ENCODE measurements at places on chromosomes 3 and 15.

- no peak for DNase-seq
These were observed 82.9 kb downstream of the IQSEC1 start for GRCh38 chr3:12990306-12990705.

DNA sequence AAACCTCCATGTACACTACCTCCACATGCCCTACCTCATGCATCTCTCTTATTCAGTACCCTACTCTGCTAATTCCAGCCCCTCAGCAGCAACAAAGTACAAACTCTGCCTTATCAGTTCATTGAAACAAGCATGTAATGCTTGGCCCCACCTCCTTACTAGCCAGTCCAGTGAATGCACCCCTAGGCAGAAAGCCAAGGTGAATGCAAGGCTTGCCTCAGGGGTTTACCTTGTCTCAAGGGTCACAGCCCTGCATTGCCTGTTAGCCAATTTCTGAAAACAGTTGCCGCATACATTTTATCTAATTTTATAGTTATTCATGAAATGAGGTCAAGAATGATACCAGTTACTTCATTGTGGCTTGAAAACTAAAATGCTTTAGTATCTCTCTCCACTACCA is 576.4 kb downstream of the FHIT start:
- DNase-seq: no peak

DNA sequence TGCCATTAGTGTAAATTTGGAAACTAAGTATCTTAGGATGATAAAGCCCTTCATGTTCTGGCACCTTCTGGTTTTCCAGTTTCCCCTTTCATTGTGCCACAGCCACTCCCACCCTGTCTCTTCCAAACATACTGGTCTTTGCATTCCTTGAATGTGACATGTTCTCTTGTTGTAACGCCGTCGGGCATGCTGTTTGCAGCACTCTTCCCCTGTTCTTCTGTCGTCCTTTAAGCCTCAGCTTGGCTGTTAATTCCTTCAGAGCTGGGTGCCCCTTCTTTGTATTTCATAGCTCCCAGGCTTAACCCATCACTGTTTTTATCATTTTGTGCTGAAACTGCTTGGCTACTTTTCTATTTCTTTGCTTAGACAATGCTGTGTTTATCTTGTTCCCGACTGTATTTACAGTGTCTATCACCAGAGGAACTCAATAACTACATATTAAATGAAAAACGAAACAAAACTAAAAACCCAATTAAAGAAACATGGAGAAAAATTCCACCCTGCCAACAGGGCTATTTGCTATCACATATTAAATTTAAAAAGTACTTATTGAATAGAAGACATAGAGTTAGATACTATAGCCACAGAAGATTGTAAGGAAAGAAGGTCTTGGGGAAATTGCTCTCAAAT is 95.4 kb upstream of the KCNAB1 start:
- DNase-seq: no peak

GRCh38 chr15:66094331-66094730 is 159.2 kb downstream of the MEGF11 start:
- DNase-seq: no peak

- DNase-seq: no peak
These were observed 17.2 kb upstream of the PRICKLE2 start for GRCh38 chr3:64242435-64242834.

- no peak for DNase-seq
These were observed 39.6 kb downstream of the LIPC start for GRCh38 chr15:58471348-58471747.

DNA sequence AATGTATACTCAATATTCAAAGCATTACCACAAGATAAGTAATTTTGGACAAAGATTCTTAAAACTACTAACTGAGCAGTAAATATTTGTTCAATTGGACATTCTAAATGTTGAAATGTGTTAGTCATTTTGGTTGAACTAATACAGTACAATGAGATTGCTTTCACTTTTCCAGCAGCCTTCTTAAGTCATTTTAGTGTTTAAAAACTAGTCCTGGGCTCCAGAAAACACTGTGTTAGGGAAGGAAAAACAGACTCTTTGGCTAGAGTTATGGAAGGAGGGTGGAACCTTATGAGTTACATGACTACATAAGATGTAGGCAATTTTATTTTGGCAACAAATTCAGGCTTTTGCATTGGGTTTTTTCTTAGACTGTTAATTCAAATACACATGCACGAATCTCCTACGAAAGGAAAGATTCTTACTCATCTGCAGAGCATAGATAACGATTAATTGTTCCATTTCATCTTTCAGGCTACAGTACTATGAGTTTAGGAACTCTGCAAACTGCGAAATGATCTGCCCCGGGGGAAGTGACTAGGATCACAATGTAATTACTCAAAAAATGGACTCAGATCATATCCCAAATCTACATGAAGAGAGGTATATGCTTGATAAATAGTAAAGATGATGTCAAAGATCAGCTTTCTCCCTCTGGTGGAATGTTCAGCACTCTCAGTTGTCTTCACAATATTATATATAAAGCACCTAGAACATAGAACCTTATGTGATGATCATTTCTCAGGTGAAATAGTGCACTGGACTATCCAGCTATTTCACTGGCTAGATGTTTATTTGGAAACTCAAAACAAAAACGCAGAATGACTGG is 492.8 kb upstream of the MDFIC2 start:
- DNase-seq: no peak
